ENCODE measurements at places on chromosomes 16 and 17. TPM values are rescaled to one million over a fixed set of nuclear protein-coding genes. Genes with fewer than 3 reads are reported as not detected.
A peak's percentile ranks its signal among the peaks of the same experiment; 100 is the strongest.

Gene ADGRG1
- 347 TPM for total RNA-seq

Gene KRTAP2-3
- not detected for total RNA-seq

Gene NPIPB9
- not detected for total RNA-seq

Gene TBC1D26
- total RNA-seq = 6.0 TPM

Gene VAT1L
- total RNA-seq = 4.4 TPM

DNA sequence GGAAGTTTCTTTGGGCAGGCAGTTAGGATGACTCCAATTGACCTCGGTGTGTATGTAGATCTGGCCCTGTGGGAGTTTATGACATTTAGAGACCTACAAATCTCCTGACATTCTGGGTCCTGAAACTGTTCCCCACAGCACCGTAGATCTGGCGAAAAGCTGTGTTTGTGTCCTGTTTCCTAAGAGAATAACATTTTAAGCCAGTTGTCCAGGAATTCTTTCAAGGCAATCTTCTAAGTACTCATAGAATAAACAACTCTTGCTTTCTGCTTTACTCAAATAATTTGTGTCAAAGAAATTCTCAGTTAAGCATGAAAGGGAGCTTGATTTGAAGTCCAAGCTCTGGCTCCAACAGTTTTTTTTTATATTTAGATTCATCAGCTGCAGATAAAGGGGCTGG is 78.5 kb upstream of the ELAC2 start:
- no peak for DNase-seq

GRCh38 chr16:69930117-69930776 is 20.9 kb upstream of the CLEC18A start:
- peak; percentile 43 for DNase-seq

DNA sequence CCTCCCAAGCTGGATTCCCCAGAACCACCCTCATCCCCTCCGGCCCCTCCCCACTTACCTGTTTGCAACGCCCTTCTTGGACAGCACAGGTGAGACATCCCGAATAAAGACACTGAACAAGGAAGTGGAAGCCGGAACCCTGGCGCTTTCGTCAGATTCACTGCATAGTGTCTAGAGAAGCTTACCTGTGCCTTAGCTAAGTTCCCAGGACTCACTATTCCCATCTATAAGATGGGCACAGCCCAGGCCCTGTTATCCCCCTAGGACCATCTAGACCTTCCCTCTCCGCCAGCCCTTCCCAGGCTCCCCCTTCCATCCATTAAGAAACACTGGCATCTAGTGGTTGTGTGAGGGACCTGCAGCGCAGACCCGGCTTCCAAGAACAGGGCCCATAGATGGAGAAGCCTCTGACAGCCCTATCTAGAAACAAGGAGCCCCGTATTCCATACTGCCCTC is 26.9 kb upstream of the RPL38 start:
- peak; percentile 32 for DNase-seq

DNA sequence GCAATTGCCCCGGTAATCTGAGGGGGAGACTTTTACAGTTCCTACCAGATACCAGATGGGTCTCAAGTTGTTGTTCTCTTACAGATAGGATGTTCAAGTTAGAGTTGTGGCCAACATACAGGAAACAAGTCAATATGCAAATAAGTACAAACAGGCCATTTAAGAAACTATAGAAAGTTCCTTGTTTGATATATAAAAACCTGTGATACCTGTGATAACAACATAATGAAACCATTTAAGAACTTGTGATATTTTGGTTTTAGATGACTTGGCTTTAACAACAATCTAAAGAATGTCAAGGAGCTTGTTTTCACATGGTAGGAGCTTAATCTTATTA is 16.8 kb downstream of the CDR2 start:
- no peak for DNase-seq

GRCh38 chr17:2259769-2260536 is 43.6 kb downstream of the SMG6 start:
- DNase-seq = no peak

- DNase-seq = no peak
These were observed 30.4 kb upstream of the SBK1 start for GRCh38 chr16:28261942-28262341.

Data from prostate gland (tissue), 2 donors.